ENCODE measurements at places on chromosomes 1 and 21.

GRCh38 chr1:45848714-45849113 lies 45.3 kb downstream of the MAST2 start:
- no peak for DNase-seq

GRCh38 chr1:69451196-69451595 lies 116.5 kb upstream of the LRRC7 start:
- no peak for DNase-seq

DNA sequence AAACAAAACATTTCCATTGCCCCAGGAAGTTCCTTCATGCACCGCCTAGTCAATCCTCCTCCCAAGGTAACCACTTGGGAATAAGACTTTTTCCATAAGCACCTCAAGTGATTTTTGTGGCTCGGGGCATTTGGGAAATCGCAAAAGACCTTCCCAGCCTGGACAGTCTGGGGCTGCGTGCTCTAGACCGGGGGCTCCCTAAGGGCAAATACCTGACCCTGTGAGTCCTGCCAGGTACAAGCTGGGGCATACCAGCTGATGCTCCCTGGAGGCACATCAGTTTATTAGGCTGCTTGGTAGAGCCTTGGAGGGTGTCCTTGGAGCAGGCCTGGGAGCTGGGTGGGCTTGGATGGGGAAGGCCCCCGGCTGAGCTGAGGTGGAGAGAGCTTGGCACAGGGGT lies 34.4 kb downstream of the ALPL start:
- DNase-seq = no peak

DNA sequence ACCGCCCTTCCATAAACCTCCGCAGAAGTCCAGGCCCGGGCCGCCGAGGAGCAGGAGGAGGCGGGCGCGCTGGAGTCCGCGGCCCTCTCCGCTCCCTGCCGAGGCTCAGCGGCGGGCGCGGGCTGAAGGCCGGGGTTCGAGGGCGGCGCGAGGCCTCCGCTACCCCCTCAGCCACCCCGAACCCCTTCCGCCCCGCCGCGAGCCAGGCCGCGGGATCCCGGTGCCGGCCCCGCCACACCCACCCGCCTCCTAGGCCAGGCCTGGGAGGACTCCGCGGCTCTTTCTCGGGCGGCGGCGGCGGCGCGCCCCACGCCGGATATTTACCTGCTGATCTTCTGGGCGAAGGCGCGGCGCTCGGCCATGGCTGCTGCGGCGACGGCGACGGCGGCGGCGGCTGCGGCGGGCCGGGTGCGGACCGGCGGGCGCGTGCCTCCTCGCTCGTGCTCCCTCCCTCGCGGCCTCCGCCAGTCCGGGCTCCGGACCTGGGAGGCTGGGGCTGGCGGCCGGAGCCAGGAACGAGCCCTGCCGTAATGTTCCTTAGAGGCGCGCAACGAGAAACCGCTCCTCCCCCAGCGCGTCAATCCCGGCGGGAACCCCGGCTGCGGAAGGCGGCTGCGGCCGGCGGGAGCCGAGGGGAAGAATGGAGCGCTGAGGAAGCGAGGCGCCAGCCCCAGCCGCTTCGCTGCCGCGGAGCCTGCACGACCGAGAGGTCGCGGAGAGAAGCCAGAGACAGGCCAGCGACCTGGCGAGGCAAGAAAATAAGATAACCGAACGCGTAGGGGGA lies at the start of gene DOCK7:
DOCK7 (minus strand) TSS at position 484 of the 784 bp plus-strand sequence; CDS start at position 362, 122 bp downstream.
- peak; percentile 95 for DNase-seq
